ENCODE measurements at places on chromosomes 4 and X.

- no peaks in the 10 kb centered on the region for H3K27me3 ChIP-seq
- peak; percentile 86 for DNase-seq
- H3K27ac ChIP-seq, result peak within 1 kb of the TSS; percentile 78
- H3K36me3 ChIP-seq, result no peaks in the 10 kb centered on the region
- H3K4me3 ChIP-seq, result peak within 1 kb of the TSS; percentile 28
These were observed at the start of gene FAAH2 for GRCh38 chrX:57286507-57287251. TSS of gene FAAH2 (plus strand) at chrX:57286706. CDS start at chrX:57286826, 120 bp downstream.

- DNase-seq, result no peak
- no peaks in the 10 kb centered on the region for H3K4me1 ChIP-seq
- no peaks in the 10 kb centered on the region for H3K27me3 ChIP-seq
- H3K4me3 ChIP-seq, result no peak overlapping the region
- no peaks in the 10 kb centered on the region for H3K36me3 ChIP-seq
- no peak overlapping the region for H3K27ac ChIP-seq
These were observed 521.8 kb upstream of the DIPK2B start for GRCh38 chrX:45722471-45722870.

- no peaks in the 10 kb centered on the region for H3K27me3 ChIP-seq
- no peaks in the 10 kb centered on the region for H3K36me3 ChIP-seq
- no peaks in the 10 kb centered on the region for H3K4me1 ChIP-seq
- no peak overlapping the region for H3K27ac ChIP-seq
- H3K4me3 ChIP-seq, result no peak overlapping the region
These were observed 41.7 kb upstream of the FAM9C start for GRCh38 chrX:13086076-13086475.

DNA sequence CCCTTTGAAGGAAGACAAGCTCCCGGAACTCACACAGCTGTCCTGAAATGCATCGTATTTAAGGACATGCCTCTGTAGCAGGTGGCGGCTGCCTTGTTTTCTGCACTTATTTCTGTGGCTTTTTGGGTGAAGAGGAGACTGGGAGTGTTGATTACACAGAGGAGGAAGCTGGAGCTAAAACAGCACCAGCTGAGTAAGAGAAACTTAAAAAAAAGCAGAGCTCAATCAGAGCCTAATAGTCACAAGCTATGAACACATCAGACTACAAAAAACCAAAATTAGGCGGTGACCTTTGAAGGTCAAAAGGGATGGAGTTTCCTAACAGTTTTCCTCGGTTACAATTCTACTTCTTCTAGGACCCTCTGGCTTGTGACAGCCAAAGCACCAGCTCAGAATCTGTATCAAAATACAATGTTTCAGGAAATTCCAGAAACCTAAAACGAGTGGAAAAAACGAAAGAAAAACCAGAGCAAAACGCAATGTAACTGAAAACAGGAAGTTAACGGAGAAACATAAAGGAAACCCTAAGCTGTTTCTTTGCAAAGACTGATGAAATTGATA, 13.5 kb downstream of the PRKX start:
- no peak for DNase-seq
- no peaks in the 10 kb centered on the region for H3K4me1 ChIP-seq
- H3K4me3 ChIP-seq, result no peak overlapping the region
- H3K27me3 ChIP-seq, result no peaks in the 10 kb centered on the region
- peak overlapping the region; percentile 35 for H3K27ac ChIP-seq
- no peaks in the 10 kb centered on the region for H3K36me3 ChIP-seq

DNA sequence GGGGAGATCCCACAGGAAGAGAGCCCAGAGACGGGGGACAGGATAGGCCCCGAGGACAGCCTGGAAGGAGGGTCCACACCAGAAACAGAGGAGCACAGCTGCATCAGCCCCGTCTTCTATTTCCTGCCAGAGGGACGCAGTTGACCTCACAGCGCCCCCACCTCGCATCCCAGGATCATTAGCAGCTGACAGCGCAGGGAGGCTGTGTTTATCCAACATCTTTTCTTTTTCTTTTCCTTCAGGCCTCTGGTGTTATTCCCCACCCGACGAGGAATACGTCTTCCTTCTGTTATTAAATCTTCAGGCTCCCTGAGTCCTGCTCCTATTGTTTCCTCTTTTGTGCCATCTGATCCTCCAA, 75.4 kb downstream of the DCHS2 start:
- no peak for DNase-seq
- H3K36me3 ChIP-seq, result no peaks in the 10 kb centered on the region
- no peaks in the 10 kb centered on the region for H3K27me3 ChIP-seq
- H3K4me3 ChIP-seq, result peak overlapping the region; percentile 26
